T-helper 17 cell (primary cell): ENCODE measurements at places on chromosomes 6 and 20. TPM values are rescaled to one million over a fixed set of nuclear protein-coding genes. Genes with fewer than 3 reads are reported as not detected.

Gene FERMT1
- total RNA-seq = 0.16 TPM

Gene RAB23
- 0.35 TPM for total RNA-seq

DNA sequence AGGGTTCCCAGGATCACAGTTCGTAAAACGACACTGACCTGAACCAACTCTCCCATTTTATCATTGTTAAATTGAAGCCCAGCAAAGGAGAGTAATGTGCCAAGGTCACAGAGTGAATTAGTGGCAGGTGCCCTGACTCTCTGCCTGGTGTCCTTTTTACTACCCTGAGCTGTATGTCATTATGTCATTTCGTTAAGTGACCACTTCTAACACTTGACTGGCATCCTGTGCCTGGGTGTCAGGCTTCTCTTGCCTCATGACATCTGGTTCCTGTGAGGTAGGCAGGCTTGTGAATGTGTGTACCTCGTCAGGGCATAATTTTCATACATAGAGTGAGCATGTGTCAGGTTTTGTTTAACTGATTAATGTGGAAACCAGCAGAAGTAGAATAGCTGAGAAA lies 48.6 kb downstream of the RALY start:
- no peak for DNase-seq

DNA sequence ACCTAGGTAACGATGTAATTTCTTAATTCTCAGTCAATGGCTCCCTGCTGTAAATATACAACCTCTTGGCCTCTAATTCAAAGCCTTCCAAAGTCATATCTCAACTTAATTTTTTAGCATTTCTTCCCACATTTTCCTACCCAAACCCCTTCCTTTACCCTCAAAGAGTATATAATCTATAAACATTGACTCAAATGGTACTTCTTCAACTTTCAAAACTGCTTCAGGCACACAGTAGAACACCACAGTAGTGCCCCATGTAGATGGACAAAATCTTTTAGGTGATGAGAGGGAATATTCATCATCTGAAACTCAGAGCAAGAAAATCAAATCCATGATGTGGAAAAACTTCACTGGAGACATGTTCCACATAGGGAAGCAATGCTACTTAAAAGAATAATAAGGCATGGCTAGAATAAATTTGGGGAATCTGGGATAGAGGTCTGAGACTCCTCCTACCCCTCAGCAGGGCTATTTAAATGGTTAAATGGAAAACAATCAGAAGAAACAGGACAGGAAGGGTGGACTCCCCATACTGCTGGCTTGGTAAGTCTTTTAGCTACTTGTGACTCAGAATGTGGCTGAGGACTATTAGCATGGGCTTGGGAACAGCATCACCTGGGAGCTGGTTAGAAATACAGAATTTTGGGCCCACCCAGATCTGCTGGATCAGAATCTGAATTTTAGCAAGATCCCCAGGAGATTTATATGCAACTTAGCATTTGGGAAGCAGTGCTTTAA lies 6.4 kb downstream of the SLC22A2 start:
- no peak for DNase-seq

GRCh38 chr6:24325978-24326377 lies 31.9 kb downstream of the DCDC2 start:
- DNase-seq = no peak

GRCh38 chr20:63828545-63828944 lies 2.5 kb downstream of the ZBTB46 start:
- no peak for DNase-seq

- no peak for DNase-seq
These were observed 344.9 kb downstream of the SMOC2 start for GRCh38 chr6:168785720-168786511.
